Smooth muscle cell of trachea (primary cell): ENCODE measurements at places on chromosomes 6 and 20. TPM values are rescaled to one million over a fixed set of nuclear protein-coding genes. Genes with fewer than 3 reads are reported as not detected.

The SLC22A23 gene
- total RNA-seq = 4.7 and 10.3 TPM in 2 replicates

The HFE gene
- 20.7 and 29.5 TPM in 2 replicates for total RNA-seq

The LY6G6D gene
- not detected in 2 replicates for total RNA-seq

The SLC22A7 gene
- total RNA-seq = not detected in 2 replicates
